ENCODE measurements at places on chromosomes 3 and 15. TPM values are rescaled to one million over a fixed set of nuclear protein-coding genes. Genes with fewer than 3 reads are reported as not detected.

DNA sequence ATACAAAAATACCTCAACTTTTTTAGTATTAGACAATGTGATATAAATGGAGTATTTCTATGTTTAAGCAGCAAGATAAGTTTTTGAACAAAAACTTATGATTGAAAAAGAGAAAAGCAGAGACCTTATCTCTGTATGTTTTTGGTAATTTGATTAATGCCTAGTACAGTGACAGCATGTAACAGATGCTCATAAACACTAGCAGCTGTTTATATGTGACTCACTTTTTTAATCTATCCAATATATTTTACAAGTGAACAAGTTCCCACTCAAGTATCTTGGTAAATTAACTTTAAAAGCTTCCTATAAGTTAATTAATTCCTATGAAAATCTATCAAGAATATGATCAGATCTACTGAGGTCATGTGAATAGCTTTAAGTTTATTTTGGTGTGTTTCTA lies 55.1 kb downstream of the NGLY1 start:
- DNase-seq = no peak

GRCh38 chr3:112755845-112756613 lies 90.6 kb downstream of the CD200R1L start:
- no peak for DNase-seq

DNA sequence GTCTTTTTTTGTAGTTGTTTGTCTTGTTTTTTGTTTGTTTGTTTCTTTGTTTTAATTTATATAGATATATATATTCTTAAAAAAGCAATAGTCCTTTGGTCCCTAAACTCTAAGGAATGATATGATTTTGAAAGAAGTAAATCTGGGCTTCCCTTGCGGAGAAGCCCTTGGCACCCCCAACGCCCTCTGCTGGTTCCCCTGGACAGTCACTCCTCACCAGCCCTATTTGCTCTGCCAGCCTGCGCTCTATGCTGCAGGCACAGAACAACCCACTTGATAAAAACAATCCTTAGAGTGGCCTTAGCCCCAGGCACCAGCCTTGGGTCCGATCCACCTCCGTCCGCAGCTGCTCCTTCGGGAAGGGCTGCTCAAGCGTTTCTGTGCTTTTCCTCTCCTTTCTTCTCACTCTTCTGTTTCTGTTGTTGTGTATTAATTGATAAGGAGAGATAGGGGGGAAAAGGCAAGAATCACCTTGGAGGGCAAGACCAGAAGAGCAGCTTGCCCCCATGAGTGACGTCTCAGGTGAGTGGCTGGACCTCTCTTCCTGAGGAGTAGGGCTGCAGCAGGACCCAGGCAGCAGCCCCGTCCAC lies 13.7 kb upstream of the PARP6 start:
- no peak for DNase-seq

Gene SERINC4
- polyA plus RNA-seq = not detected

Gene DNAH1
- polyA plus RNA-seq = 3.0 TPM
